ENCODE measurements at places on chromosomes 12 and 14. TPM values are rescaled to one million over a fixed set of nuclear protein-coding genes. Genes with fewer than 3 reads are reported as not detected.

Gene DCN
- total RNA-seq = 2.9 TPM

Gene NRXN3
- 1.6 TPM for total RNA-seq

Gene RERG
- total RNA-seq = 1.6 TPM

Gene CLEC1A
- total RNA-seq = not detected

Gene VSIG10
- total RNA-seq = 22.0 TPM
